ENCODE measurements at places on chromosomes 1 and 21.

GRCh38 chr1:244450597-244451538 is 841 bp downstream of the ADSS2 start:
- H3K4me3 ChIP-seq: peak overlapping the region; percentile 60
- H3K4me1 ChIP-seq: peaks cover 9% of the 10 kb centered on the region
- peak; percentile 74 for DNase-seq
- no peaks in the 10 kb centered on the region for H3K36me3 ChIP-seq
- H3K27me3 ChIP-seq: no peaks in the 10 kb centered on the region
- peak overlapping the region; percentile 85 for H3K27ac ChIP-seq

GRCh38 chr1:97143236-97143882 is 421.8 kb downstream of the PTBP2 start:
- no peak overlapping the region for H3K27ac ChIP-seq
- H3K4me3 ChIP-seq: no peak overlapping the region
- DNase-seq: no peak

GRCh38 chr1:15304708-15305467 is 57.9 kb downstream of the FHAD1 start:
- H3K36me3 ChIP-seq: no peaks in the 10 kb centered on the region
- H3K4me1 ChIP-seq: no peaks in the 10 kb centered on the region
- no peak overlapping the region for H3K27ac ChIP-seq
- H3K27me3 ChIP-seq: no peaks in the 10 kb centered on the region

DNA sequence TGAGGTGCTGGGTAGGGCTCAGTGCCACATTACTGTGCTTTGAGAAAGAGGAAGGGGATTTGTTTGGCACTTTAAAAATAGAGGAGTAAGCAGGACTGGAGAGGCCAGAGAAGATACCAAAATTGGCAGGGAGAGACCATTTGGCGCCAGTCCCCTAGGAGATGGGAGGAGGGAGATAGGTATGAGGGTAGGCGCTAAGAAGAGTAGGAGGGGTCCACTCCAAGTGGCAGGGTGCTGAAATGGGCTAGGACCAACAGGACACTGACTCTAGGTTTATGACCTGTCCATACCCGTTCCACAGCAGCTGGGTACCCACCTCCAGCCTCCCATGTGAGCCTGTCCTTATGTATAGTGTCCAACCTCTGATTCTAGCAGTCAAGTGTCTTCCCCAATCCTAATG is 1.0 kb upstream of the CRTC2 start:
- H3K27me3 ChIP-seq: no peaks in the 10 kb centered on the region
- no peak overlapping the region for H3K4me3 ChIP-seq

- no peak for DNase-seq
- H3K4me3 ChIP-seq: no peak overlapping the region
- no peak overlapping the region for H3K27ac ChIP-seq
- no peaks in the 10 kb centered on the region for H3K4me1 ChIP-seq
- no peaks in the 10 kb centered on the region for H3K36me3 ChIP-seq
- H3K27me3 ChIP-seq: no peaks in the 10 kb centered on the region
Measured at GRCh38 chr1:10838541-10838940, 42.1 kb upstream of the CASZ1 start.

DNA sequence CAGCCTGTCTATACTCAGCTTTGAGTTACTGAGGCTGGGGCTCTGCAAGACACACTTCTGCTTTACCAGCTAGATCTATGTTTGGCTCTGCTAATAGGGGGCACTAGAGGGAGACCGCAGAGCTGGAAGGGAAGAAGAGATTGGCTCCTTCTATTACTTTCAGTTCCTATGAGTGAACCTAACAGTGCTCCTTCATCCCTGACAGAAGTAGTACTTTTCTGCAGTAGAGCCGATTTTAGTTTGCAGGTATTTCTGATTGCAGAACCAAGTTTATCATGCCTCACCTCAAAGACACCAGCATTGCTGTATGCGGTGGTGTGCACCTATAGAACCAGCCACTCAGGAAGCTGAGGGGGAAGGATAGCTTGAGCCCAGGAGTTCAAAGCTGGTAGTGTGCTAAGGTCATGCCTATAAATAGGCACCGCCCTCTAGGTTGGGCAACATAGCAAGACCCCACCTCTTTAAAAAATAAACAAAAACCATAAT is 5.7 kb upstream of the ZDHHC18 start:
- no peak for DNase-seq
- no peaks in the 10 kb centered on the region for H3K27me3 ChIP-seq
- no peaks in the 10 kb centered on the region for H3K36me3 ChIP-seq
- H3K27ac ChIP-seq: no peak overlapping the region
- no peak overlapping the region for H3K4me3 ChIP-seq

DNA sequence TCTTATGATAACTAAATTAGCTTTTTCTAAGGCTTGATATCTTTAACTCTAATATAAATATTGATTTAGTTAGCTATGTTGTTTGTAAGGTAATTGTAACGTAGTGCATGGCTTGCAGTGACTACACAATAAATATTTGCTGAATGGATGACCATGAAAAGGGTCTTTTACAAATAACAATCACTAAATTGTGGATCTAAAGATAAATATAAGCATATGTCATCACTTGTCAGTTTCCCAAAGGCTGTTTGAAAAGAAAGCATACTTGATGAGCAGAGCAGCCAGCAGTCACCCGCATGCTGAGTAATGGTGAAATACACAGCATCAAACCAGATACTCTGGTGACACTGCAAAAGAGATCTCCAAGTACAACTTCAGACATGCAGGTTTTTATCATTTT is 92.5 kb upstream of the FMN2 start:
- no peak overlapping the region for H3K4me3 ChIP-seq
- no peak overlapping the region for H3K27ac ChIP-seq
- no peaks in the 10 kb centered on the region for H3K36me3 ChIP-seq
- peaks cover 20% of the 10 kb centered on the region for H3K27me3 ChIP-seq
- H3K4me1 ChIP-seq: no peaks in the 10 kb centered on the region

GRCh38 chr1:55639051-55639450 is 423.9 kb upstream of the USP24 start:
- H3K36me3 ChIP-seq: no peaks in the 10 kb centered on the region
- H3K27me3 ChIP-seq: no peaks in the 10 kb centered on the region
- H3K27ac ChIP-seq: no peak overlapping the region
- H3K4me3 ChIP-seq: no peak overlapping the region

- no peak overlapping the region for H3K4me3 ChIP-seq
- H3K27ac ChIP-seq: no peak overlapping the region
- no peak for DNase-seq
- H3K36me3 ChIP-seq: no peaks in the 10 kb centered on the region
Measured at GRCh38 chr1:54814571-54814970, 13.4 kb upstream of the TTC22 start.

DNA sequence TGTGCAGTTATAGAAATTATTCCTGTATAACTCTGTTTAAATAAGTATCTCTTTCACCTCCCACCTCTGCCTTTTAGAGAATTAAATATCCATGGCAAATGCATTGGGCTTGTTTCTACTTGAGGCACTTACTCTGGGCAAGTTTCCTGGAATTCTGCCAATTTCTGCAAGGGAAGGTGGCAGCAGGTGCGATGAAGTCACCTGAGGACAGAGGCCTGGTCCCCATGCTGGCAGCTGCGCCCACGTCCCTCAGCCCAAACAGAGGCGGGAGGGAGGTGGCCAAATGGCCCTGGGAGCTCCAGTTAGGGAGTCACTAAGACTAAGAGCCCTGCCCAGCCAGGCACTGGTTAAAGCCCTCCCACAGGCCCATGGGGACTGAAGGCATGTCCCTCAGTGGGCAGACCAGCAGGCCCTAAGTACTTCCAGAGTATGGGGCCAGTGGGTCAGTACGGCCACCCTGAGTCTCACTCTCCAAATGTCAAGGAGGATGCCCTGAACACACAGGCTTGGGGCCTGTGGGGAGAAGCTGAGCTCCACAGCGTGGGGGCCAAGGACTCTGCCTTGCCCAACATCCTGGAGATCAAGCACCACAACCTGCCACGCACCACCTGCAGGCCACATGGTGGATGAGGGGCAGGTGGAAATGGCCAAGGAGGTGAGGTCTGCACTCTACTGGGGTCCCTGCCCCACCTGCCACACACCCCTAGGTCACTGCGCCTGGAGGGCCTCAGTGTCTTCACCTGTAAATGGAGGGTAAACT is 19.4 kb downstream of the ACOT7 start:
- no peak for DNase-seq
- H3K4me3 ChIP-seq: no peak overlapping the region
- no peak overlapping the region for H3K27ac ChIP-seq
- no peaks in the 10 kb centered on the region for H3K36me3 ChIP-seq
- no peaks in the 10 kb centered on the region for H3K4me1 ChIP-seq

DNA sequence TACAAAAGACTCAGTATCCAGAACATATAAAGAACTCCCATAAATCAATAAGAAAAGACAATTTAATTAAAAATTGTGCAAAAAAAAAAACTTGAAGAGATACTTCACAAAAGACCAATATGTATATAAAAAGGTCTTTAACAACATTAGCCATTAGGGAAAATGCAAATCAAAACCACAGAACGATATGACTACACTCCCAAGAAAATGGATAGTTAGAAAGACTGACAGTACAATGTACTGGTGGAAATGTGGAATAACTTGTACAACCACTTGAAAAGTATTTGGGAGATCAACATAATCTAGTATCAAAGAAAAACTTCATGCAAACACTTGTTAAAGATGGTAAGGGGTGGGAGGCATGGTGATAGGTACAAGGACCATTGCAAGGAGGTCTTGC is 3.9 kb upstream of the CLCA1 start:
- no peak overlapping the region for H3K4me3 ChIP-seq
- DNase-seq: no peak
- H3K4me1 ChIP-seq: no peaks in the 10 kb centered on the region
- no peaks in the 10 kb centered on the region for H3K27me3 ChIP-seq

GRCh38 chr1:19156676-19157075 is 53.4 kb downstream of the UBR4 start:
- no peak overlapping the region for H3K4me3 ChIP-seq
- no peaks in the 10 kb centered on the region for H3K4me1 ChIP-seq
- peak; percentile 70 for DNase-seq
- H3K36me3 ChIP-seq: no peaks in the 10 kb centered on the region
- no peaks in the 10 kb centered on the region for H3K27me3 ChIP-seq

- peaks cover 20% of the 10 kb centered on the region for H3K4me1 ChIP-seq
- peak overlapping the region; percentile 81 for H3K27ac ChIP-seq
- no peaks in the 10 kb centered on the region for H3K36me3 ChIP-seq
Measured at GRCh38 chr1:61639608-61640336, 85.2 kb downstream of the TM2D1 start.

GRCh38 chr1:2928366-2929325 is 92.6 kb upstream of the ACTRT2 start:
- DNase-seq: no peak
- no peak overlapping the region for H3K27ac ChIP-seq
- no peaks in the 10 kb centered on the region for H3K4me1 ChIP-seq

DNA sequence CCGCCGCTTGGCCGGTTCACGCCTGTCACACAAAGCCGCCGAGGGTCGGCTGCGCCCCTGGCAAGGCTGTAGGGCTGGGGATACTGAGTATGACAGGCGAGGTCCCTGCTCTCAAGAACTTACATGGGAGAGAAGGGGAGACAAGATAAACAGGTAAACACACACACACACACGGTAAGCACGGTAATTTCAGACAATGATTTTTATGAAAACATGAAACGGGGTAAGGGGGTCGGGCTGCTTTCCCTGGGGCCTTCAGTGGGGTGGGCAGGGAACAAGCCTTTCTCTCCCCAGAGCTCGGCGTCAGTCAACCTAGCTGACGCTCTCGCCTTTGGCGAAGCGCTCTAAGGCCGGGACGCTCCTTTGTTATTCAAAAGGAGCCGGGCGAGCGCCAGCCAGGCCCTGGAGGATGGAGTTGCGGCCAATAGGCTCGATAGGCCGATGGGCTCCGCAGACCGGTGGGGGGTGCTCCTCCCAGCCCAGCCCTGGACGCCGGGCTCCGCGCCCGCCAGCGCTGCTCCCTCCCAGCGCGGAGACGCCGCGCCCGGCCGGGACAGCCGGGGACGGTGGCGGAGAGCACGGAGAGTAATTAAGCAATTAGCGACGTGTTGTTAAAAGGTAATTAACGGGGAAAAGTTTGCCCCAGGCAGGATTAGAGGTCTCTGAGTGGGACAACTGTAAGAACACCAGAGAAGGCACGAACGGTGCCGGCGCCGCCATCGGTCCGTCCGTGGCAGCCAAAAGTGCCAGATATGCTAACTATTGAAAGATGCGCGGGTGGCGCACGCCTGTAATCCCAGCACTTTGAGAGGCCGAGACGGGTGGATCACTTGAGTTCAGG is 950 bp upstream of the INKA2 start:
- H3K27me3 ChIP-seq: no peaks in the 10 kb centered on the region
- peak overlapping the region; percentile 41 for H3K4me3 ChIP-seq
- H3K27ac ChIP-seq: peak overlapping the region; percentile 88
- H3K4me1 ChIP-seq: no peaks in the 10 kb centered on the region
- DNase-seq: peak; percentile 76
- H3K36me3 ChIP-seq: no peaks in the 10 kb centered on the region

DNA sequence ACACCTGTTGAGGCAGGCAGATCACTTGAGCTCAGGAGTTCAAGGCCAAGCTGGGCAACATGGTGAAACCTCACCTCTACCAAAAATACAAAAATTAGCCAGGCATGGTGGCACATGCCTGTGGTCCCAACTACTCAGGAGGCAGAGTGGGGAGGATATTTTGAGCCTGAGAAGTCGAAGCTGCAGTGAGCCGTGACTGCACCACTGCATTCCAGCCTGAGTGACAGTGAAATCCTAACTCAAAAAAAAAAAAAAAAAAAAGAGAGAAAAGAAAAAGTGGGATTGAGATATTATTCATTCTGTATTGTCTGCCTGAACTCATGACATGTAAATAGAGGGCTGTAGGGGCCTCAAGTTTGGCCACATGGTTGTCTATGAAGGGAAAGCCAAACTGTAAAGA is 37.3 kb downstream of the WNT2B start:
- H3K27ac ChIP-seq: peak overlapping the region; percentile 72
- H3K36me3 ChIP-seq: no peaks in the 10 kb centered on the region
- H3K4me1 ChIP-seq: peaks cover 4% of the 10 kb centered on the region
- no peak for DNase-seq
- H3K4me3 ChIP-seq: no peak overlapping the region

DNA sequence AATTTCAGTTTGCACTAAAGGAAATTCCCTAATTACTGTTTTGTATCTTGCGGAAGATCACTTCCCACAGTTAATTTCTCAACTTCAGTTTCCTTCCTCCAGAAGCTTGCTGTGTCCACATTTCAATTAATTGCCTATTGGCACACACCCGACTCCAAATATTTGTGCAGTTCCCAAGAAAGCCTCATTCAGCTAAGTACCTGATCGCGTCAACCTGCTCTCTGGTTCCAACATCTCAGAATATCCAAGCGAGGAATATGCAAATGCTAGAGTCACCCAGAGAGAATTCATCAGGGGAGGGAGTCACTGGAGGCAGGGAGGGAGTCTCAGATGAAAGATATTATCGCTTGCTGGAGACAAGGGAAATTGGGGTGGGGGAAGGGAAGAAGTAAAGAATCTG is 351.3 kb downstream of the RRAGC start:
- no peak overlapping the region for H3K27ac ChIP-seq
- H3K27me3 ChIP-seq: no peaks in the 10 kb centered on the region
- no peaks in the 10 kb centered on the region for H3K4me1 ChIP-seq

- no peaks in the 10 kb centered on the region for H3K27me3 ChIP-seq
- H3K4me3 ChIP-seq: no peak overlapping the region
- no peak for DNase-seq
- no peaks in the 10 kb centered on the region for H3K36me3 ChIP-seq
- H3K27ac ChIP-seq: no peak overlapping the region
Measured at GRCh38 chr1:152347116-152347728, 12.6 kb downstream of the FLG2 start.

GRCh38 chr1:198889101-198889500 is 250.3 kb downstream of the PTPRC start:
- no peak for DNase-seq
- H3K4me3 ChIP-seq: no peak overlapping the region
- H3K4me1 ChIP-seq: no peaks in the 10 kb centered on the region
- H3K27me3 ChIP-seq: no peaks in the 10 kb centered on the region

All from uterus (tissue), 4 donors.